ENCODE measurements at places on chromosomes 5 and 9. TPM values are rescaled to one million over a fixed set of nuclear protein-coding genes. Genes with fewer than 3 reads are reported as not detected.

- no peak for DNase-seq
Observed at GRCh38 chr5:139078345-139078744, 119.8 kb downstream of the SIL1 start.

DNA sequence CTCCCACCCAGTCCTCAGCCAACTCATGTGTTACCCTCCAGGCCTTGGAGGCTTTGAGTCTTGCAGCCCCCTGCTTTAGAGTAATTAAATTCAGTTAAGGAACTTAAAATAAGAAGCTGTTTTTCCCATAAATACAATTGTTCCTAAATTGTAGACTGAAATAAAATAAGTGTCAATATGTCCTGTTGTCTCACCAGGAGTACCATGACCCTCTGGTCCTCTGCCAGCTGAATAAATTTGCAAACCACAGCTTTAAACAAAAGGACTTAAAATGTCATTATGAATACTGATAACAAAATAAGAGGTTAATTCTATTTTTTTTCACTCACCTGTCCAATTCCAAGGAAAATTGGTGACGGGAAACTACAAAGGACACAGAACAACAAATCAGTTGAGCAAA lies 15.6 kb downstream of the SLC35D2 start:
- DNase-seq, result no peak

- DNase-seq, result no peak
Observed at GRCh38 chr9:109349421-109349846, 28.6 kb upstream of the EPB41L4B start.

DNA sequence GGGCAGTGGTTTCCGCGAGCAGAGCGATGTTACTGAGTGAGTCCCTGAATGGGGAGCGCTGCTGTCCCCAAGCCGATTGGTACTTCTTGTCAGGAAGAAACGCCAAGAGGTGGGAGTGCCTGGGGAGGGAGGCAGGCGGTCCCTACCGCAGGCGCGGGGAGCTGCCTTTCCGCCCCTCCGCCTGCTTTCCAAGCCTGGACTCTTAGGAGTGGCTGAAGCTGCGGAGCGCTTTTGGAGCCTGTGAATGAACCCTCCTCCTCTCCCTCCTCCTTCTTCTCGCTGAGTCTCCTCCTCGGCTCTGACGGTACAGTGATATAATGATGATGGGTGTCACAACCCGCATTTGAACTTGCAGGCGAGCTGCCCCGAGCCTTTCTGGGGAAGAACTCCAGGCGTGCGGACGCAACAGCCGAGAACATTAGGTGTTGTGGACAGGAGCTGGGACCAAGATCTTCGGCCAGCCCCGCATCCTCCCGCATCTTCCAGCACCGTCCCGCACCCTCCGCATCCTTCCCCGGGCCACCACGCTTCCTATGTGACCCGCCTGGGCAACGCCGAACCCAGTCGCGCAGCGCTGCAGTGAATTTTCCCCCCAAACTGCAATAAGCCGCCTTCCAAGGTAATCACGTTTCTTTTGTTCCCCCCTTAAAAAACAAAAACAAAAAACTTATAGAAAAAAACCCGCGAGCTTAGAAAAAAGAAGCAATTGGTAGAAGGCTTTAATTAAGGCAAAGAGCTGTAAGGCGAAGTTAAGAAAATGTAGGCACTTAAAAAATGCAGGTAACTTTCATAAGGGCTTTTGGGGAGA lies at the start of gene VCAN:
TSS of gene VCAN (plus strand) at position 340 of the 808 bp plus-strand sequence. CDS start 11,775 bp downstream, outside the sequence.
- peak; percentile 95 for DNase-seq

DNA sequence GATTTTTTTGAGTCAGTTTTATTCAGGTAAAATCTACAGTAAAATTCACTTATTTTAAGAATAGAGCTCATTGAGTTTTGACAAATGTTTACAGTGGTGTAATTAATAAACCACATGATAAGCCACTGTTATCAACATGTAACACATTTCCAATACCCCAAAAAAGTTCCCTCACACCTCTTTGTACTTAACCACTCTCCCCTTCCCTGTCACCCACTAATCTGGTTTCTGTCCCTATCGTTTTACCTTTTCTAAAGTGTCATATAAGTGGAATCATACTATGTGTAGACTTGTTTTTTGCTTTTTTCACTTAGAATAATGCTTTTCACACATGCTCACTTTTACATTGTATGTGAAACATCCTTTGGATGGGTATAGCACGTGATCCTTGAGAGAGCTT lies 127.2 kb downstream of the KDM4C start:
- no peak for DNase-seq

GRCh38 chr9:11338130-11338529 lies 725.3 kb upstream of the PTPRD start:
- DNase-seq, result no peak

- no peak for DNase-seq
Observed at GRCh38 chr5:32508806-32509805, 64.6 kb upstream of the ZFR start.

- DNase-seq, result peak; percentile 74
Observed at GRCh38 chr9:129284607-129285291, 106.7 kb upstream of the IER5L start.

DNA sequence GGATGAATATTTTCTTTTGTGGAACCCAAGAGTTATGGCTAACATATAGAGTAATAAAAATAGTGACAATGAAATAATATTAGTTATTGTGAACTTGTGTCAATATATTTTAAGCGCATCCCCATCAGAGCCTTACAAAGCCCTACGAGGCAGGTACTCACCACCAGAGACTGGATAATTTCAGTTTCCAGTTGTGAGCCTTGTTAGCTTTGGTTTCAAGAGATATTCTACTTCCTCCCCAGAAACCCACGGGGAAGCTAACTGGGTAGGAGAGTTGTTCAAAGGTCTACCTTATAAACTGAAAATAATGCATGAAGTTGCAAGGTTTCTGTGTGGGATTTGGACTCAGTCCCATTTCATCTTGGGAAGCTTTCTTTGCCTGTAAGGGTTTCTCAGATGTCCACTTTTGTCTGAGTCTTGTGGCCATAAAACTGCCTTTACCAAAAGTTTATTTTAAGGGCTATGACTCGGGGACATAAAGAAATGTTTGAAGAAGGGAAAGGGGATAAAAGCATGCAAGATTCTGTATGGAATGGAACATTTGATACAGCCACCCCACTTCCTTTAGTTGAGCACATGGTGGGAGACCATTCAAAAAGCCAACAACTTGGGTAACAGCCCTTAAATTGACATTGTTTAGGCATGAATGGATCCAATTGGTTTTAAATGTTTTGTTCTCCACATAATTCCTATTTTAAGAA lies 57.4 kb upstream of the ANKRD55 start:
- no peak for DNase-seq

GRCh38 chr9:7145361-7146069 lies 387.7 kb downstream of the KDM4C start:
- DNase-seq, result peak; percentile 64

- no peak for DNase-seq
Observed at GRCh38 chr5:125109293-125109692, 362.9 kb upstream of the ZNF608 start.

- no peak for DNase-seq
Observed at GRCh38 chr9:116271991-116272390, 118.4 kb downstream of the PAPPA start.

DNA sequence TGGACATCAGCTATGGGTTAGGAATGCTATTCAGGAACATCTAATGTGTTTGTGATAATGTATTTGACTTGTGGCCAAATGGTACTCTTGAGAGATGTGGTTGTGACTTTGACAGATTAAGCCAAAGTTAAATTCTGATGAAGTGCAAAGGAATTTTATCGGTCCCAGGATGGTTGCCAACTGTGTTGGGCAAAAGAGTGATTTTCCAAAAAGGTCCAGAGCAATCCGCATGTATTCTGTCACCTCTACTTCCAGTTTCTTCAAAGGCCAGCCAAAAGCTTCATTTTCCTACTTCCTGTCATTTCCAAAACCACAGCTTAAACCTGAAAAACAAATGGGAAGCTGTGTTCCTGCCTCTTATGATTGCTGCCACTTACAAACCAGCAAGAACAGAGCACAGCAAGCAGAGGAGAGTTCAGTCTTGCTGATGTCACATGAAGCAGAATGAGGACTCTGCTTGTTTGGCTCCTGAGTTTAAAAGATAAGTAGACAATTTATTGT lies 59.8 kb downstream of the MARCHF3 start:
- DNase-seq, result no peak

- no peak for DNase-seq
Observed at GRCh38 chr9:97889941-97890887, 32.1 kb downstream of the TRMO start.

GRCh38 chr9:755454-756381 lies 85.8 kb upstream of the DMRT1 start:
- DNase-seq, result no peak

DNA sequence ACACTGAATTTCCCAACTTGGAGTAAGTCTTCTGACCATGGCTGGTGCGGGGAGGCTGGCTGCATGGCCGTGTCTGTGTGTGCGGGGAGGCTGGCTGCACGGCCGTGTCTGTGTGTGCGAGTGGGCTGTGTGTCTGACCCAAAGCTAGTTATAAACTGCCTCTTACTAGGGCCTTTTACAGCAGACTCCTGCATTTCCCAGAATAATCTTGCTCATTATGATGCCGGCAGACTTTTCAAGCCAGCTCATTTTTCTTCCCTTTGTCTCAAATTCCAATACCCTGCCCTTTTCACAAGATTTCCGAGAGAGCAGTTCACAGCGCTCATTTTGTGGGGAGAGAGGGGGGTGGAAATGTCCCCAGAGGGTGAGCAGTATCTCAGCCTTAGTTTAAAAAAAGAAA lies 470.7 kb upstream of the BRINP1 start:
- no peak for DNase-seq

- no peak for DNase-seq
Observed at GRCh38 chr5:61784341-61784740, 452.3 kb downstream of the ZSWIM6 start.

DNA sequence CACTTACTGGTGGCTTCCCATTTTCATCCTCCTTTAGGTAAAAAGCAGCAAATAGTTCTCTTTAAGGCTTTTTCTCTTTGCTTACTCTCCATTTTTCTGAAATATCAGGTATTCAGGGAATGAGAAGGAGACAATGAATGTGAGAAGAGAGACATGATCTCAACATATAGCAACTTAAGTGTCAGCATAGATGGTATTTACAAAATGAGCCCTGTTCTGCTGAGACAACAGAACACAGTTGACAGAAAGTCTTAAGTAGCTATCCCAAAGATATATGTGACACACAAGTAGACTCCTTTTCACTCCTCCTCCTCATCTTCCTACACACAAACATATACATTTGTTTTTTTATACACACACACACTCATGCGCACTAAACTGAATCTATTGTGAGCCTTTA lies 649.3 kb upstream of the WWC1 start:
- DNase-seq, result no peak

DNA sequence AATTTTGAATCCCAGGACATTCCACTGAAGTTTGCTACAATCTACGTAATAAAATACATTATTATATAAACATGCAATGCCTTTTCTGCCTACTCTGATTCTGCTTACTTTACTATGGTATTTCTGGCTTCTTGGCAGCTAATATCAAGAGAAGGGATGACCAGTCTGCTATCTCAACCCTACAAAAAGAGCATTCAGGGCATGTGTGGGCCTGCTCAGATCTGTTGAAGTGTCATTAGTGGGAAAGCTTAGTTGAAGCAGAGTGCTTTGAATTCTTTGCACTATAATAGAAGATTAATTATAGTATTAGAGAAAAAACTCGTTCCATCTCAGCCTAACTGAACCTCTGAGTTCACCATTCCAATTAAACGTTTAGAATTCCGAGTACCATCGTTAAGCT lies 339.5 kb upstream of the ISL1 start:
- no peak for DNase-seq

GRCh38 chr9:33227008-33227398 lies 13.0 kb upstream of the SPINK4 start:
- DNase-seq, result no peak

DNA sequence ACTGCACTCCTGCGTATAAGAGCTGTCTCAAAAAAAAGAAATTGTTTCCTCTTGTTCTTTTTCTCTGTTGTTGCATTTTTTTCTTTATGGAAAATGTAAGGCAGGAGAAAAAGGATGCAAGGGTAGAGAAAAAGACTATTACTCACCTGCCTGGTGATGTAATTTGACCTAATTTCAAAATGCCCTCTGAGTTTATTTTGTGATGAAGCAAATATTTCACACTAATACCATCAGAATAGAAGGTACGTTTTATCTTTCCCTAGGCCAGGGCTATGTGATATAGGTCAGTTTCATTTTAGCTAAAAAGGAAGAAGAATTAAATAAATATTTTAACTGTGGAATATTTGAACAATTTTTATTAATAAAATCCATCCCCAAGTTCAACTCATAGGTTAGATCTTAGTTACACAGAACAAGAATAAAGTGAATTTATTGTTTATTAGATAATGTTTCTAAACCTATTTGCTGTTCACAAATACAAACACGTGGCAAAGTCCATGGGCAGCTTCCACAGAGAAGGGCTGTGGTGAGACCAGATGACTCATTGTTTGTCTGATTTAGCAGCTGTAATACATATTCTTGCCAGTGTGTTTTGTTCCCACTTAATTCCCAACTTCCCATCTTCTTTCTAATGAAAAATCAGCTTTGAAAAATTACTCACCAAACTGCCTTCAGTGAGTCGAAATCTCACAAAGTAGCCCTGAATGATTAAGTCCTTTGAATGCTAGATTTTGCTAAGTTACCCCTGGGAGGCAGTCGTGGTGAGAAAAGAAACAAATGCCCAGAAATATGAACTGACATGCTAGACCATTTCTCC lies 52.8 kb upstream of the CCDC112 start:
- DNase-seq, result peak; percentile 80

DNA sequence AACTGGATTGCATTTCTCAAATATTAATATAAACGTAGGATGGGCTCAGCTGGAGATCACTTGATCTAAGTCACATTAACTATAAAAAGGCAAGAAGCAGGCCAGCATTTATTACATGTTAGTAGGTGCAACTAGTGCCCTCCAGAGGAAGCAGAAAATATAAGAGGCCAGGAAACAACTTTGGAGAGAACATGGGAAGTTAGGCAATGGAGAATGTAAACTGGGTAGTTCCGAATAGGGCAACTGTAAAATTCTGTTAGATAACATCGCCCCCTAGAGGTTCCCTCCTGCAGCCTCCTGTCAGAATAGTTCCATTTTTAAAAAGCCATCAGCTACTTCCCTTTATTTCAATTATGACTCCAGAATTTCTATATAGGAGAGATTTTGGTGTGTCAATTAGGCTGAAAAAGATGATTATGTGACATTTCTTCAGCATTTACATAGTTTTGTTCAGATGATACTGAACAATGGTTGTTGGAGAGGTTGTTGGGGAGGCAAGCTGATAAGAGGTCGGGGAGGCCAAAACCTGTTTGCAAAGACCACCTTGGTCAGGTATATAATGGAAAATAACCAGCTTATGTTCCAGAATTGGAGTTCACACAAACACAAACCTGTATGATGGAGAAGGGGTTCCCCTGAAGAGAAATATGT lies 22.4 kb downstream of the CCL28 start:
- peak; percentile 92 for DNase-seq

Gene PPWD1
- 30.2 TPM for total RNA-seq

Gene AQP3
- total RNA-seq, result 4.5 TPM

Gene C5orf58
- not detected for total RNA-seq

Gene SYNPO
- total RNA-seq, result 54.0 TPM

Gene NOP16
- total RNA-seq, result 7.5 TPM

Gene STPG3
- total RNA-seq, result not detected

Gene SLC6A19
- total RNA-seq, result not detected

Gene PAPPA
- 3.8 TPM for total RNA-seq

Gene GDA
- total RNA-seq, result not detected

Gene ANKRD31
- total RNA-seq, result under 0.01 TPM

Gene KCNT1
- total RNA-seq, result 0.17 TPM

Gene TRAF1
- total RNA-seq, result 4.0 TPM

Gene SPATA31E1
- total RNA-seq, result not detected

Gene CATSPER3
- not detected for total RNA-seq

Gene MORN5
- not detected for total RNA-seq

Gene F2RL2
- total RNA-seq, result 7.1 TPM

Gene FST
- total RNA-seq, result 2.0 TPM

Gene SPATA31A7
- total RNA-seq, result not detected
